ENCODE measurements at places on chromosomes 2 and 18.

DNA sequence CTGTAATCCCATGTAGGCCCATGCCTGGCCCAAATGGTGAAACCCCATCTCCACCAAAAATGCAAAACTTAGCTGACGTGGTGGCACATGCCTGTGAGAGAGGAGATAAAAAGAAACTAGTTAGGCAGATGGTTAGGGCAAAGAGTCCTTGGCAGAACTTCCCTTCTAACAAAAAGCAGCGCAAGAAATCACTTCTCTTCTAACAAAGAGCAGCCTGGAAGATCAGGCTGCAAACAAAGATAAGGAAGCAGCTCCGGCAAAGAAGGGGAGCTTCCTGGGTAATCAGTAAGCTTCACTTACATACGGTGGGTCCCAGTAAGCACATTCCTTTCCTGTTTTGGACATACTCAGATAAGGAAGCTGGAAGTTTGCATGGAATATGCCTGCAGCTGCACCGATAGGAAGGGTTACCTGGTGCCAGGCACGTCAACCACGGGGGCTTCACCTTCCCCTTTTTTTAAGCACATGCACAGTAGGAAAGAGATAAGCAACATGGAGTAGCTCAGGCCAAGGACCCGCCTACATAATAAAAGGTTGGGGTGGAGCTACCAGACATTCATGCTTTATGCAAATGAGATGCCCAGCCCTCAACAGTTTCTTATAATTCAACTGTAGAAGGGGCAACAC, 61.0 kb upstream of the SLC25A52 start:
- no peak for DNase-seq

DNA sequence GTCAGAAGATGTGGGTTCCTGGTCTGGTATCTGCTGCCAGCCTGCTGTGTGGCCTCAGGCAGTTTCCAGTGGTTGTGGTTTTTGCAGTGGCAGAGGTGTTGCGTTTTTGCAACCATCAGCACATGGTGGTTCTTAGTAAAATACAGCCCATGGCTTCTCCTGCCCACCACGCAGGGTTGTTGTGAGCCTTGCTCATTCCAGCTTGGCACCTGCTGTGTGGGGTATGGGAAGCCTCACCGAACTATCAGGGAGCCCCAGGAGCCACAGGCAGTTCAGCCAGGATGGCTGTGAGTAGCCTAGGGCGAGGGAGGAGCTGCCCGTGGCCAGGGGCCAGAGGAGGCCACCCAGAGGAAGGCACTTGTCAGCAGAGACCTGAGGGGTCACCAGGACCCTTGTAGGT, 9.8 kb downstream of the ARID5A start:
- DNase-seq: no peak

GRCh38 chr2:146931109-146931508, 913.7 kb upstream of the ACVR2A start:
- no peak for DNase-seq

DNA sequence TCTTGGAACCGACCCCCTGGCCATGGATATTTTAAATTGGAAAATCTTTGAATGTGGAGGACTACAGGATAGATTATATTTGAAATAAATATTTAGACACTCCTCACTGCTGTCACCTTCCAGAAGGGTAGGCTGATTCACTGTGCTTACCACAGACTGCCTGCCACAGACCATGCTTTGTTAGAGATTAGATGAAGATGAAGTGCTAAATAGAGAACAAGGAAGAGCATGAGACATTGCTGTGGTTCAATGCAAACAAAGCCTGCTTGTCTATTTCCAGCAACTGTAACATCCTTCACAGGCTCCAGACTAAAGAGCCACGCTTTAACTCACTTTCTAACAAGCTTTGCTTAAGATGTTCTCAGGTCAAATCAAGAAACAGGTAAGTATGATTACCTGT, 81.0 kb upstream of the TMEM17 start:
- DNase-seq: peak; percentile 51

DNA sequence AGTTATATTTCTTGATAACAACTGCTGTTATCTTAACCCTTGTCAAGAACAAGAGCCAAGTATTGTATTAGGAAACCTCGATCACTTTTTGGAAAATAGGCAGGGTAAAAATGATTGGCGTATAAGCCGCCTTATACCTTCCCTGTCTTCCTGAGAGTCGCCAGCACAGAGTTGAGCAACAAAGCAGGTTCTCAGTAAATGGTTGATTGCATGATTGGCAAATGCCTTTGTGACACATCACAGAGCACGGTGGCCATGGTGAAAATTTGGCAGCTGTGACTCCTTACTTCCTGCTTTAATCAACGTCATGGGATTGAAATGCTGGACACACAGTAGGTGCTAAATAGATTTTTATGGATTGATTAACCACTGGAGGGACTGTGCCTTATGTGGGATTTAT, 3.9 kb upstream of the KLHL29 start:
- DNase-seq: peak; percentile 90

DNA sequence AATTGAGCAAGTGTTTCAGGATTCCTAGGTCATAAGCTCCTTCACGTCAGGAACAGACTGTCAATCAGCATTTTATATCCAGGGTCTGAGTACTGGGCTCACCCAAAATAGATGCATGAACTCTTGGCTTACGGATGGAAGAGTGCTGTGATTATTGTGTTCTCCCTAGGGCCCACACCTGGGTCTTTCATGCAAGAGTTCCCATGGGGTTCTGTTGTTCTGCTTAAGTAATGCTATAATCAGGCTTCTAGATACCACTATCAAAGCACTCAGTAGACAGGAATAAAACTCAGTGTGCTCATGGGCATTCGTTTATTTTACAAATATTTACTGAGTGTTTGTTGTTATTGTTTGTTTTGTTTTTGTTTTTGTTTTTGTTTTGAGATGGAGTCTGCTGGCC, 46.4 kb upstream of the PMAIP1 start:
- no peak for DNase-seq

DNA sequence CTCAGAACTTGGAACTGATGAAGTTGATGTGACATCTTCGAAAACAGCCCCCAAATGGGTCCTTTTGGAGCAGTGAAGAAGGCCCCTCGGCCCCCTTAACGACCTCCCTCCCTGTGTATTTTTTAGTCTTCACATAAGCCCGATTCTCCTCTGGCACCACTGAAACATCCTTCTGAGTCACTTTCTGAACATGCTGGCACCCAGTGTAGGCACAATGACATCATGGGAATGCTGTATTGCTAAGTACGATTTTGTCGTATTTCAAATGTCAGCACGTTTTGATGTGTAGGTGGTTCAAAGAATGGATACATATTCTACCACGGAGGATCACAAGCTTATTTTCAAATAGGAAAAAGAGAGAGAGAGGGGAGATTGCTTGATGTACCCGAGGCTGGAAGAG, 111.7 kb upstream of the RIOK3 start:
- DNase-seq: no peak

GRCh38 chr2:238294393-238295143, 6.2 kb upstream of the PER2 start:
- DNase-seq: no peak

- peak; percentile 86 for DNase-seq
These were observed 119.9 kb upstream of the NDUFV2 start for GRCh38 chr18:8982416-8983183.

- peak; percentile 61 for DNase-seq
These were observed 536.3 kb upstream of the TNP1 start for GRCh38 chr2:217396165-217396564.

GRCh38 chr2:63544017-63544627, 44.2 kb downstream of the WDPCP start:
- DNase-seq: peak; percentile 28

DNA sequence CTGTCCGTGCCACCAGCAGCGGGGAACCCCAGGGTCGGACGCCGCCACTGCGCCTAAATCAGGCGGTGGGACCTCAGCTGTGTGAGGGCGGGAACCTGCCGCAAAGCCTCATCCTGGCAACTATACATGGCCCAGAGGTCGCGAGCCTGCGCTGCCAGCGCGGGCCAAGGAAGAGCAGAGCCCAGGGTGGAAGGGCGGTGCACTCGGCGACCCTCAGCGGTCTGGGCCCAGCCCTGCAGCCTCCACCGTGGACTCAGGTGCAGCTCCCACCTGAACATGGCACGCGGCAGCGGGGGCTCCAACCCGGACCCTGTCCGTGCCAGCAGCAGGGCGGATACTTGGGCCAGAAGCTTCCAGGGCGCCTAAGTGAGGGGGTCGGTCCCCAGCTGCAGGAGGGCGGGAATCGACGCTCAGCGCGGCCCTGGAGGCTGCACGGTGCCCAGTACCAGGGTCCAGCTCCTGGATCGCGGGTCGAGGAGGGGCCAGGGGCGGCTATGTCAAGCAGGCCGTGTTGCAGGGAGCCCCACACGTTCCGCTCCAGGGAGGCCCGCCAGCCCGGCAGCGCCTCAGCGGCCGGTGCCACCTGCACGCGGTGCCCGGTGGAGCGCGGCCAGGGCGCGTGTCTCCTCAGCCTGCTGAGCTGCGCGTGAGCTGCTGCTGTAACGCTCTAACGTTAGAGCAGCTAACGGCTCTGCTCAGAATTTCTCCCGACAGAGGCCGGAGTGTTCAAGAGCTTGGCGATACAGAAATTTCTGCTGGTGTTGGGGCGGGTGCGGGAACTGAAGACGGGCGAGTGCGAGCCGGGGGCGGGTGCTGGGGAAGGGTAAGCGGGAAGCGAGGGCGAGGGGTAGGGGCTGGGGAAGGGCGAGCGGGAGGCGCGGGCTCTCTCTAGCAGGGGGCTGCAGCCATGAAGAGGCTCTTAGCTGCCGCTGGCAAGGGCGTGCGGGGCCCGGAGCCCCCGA, at the start of gene ANKRD30B:
ANKRD30B (plus strand) TSS at position 660 of the 962 bp plus-strand sequence; CDS start at position 908, 248 bp downstream.
- DNase-seq: no peak

GRCh38 chr2:170815311-170815710, 1.4 kb upstream of the GAD1 start:
- DNase-seq: no peak

DNA sequence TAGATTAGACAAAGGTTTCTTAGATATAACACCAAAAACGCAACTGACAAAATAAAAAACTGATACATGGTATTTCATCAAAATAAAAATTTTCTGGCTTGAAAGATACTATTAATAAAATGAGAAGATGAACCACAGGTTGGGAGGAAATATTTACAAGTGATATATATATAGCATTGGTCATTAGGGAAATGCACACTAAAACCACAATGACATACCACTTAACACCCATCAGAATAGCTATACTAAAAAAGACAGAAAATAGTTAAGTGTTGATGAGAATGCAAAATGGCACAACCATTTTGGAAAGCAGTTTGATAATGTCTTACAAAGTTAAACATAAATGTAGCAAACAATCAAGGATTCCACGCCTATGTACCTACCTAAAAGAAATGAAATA, 83.9 kb downstream of the SLC66A3 start:
- no peak for DNase-seq

DNA sequence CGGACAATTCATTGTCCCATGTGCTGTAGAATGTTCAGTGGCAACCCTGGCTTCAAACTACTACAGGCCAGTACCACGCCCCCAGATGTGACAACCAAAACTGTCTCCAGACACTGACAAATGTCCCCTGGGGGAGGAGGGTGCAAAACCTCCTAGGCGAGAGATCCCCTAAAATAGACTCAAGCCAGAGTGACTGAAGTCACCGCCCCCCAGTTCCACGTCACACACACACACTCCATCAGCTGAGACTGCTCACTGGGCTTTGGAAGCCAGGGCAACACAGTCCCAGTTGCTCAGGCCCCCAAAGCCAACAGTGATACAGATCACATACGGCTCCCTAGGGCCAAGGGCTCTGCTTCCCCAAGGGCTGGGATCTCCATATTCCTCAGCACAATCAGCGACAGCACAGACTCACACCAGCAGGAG, 19.1 kb downstream of the HDAC4 start:
- no peak for DNase-seq

GRCh38 chr2:32246911-32247310, 17.8 kb downstream of the NLRC4 start:
- DNase-seq: peak; percentile 59

GRCh38 chr18:24940416-24940815, 411.6 kb downstream of the ZNF521 start:
- no peak for DNase-seq

- DNase-seq: no peak
These were observed 22.4 kb upstream of the STAT1 start for GRCh38 chr2:191036363-191036762.

DNA sequence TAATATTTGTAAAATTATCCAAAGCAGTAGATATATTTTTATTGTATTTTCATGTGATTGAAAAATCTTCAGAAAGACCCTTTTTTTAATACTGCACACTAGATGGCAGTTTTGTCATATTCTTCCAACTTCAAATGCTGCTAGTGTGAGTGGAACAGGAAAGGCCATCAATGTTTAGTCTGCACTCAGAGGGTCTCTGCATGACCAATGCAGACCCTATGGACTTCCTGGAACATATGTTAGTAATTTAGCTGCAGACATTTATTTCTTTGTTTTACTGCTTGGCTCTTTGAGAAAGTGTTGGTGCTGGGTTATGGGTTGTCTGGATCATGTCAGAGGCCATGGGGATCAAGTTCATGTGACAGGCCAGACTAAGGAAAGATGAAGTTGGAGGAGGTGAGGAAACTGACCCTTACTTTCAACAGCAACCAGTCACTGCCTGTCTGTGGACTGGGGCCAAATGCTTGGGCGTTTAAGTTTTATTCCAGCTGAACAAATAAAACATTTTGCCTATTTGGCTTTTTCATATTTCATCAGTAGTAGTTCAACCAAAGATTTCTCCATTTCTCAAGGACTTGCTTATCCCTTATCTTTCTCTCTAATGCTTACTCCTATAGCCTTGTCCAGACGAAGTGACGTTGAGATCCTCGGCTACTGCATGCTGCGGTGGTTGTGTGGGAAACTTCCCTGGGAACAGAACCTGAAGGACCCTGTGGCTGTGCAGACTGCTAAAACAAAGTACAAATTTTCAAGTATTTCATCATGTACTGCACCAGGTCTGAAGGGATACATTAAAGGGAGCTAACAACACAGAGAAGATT, 84.8 kb downstream of the VRK2 start:
- DNase-seq: no peak

GRCh38 chr2:219627103-219628100, at the start of gene SLC4A3:
SLC4A3 (plus strand) TSS chr2:219627630; CDS start chr2:219627993, 363 bp downstream.
- peak; percentile 51 for DNase-seq

- DNase-seq: peak; percentile 39
These were observed 901 bp downstream of the SPOPL start for GRCh38 chr2:138502255-138503086.

DNA sequence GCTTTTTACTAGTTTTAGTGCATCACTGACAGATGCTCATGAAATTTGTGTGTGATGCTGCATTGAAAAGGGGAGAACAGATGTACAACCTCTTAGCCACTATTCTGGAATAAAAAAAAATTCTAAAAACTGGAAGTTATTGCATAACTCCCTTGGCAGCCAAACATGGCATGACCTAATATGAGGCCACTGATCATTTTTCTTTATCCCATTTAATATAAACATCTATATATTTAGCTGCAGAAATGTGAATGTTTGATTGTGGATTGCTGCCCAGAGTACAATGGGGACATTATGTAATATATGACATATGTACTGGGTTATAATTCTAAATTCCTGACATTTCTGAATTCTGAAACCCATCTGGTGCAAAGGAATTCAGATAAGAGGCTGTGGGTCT, 86.5 kb downstream of the CDCA7 start:
- DNase-seq: no peak

All from PC-3 (cell line).